ENCODE measurements at places on chromosomes 12 and 14. TPM values are rescaled to one million over a fixed set of nuclear protein-coding genes. Genes with fewer than 3 reads are reported as not detected.

DNA sequence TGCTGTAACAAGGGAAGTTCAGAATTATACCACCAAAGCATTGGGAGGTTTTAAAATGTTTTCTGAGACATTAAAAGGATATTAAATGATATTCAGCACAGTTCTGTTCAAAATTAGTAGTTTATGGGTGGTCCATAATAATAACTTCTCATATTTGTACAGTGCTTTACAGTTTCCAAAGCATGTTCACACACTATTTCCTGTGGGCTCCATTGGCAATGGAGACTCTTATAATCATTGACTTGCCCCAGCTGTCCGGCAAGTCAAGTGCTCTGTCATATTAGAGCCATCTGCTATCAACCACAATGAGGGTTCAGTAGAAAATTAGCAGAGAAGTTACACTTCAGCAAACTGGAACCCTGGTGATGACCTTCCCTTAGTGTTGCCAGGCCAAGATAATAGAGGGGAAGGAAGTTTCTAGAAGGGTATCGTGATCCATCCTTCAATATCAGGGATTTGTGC, 526.6 kb upstream of the CCDC196 start:
- no peak for DNase-seq

DNA sequence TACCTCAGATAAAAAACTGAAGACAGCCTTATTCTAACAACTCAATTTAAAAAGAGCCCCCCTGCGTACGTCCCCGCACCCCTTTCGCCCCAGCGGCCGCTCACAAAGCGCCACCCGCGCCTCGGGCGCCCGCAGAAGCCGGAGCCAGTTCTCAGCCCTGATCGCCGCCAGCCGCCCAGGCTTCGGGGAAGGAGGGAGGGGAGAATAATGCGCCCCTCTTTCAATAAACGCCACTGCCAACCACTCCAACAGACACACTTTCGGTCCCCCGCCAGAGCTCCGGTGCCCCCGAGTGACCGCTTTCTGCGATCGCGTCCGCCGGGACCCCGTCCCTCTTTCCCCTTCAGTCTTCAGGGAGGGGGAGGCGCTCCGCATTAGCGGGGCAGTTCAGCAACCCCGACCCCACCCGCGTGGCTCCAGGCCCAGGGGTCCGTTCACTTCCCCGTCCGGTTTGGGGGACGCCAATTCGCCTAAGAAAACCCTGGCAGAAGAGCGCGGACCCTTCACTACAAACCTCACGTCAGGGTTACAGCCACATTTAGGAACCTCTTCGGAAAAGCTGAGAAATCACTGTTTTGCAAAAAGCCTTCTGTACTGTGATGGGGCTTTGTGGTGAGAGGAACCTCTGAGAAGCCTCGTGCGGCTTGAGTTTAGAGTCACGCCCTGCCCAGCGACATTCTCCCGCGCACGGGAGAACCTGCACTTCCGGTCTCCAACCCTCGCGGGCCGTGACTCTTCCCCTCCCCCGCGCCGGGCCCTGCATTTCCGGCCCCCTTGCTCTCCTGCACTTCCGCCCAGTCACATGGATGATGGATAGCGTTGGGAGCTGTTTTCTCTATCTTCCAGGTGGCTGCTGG, 18.7 kb downstream of the FOXG1 start:
- no peak for DNase-seq

DNA sequence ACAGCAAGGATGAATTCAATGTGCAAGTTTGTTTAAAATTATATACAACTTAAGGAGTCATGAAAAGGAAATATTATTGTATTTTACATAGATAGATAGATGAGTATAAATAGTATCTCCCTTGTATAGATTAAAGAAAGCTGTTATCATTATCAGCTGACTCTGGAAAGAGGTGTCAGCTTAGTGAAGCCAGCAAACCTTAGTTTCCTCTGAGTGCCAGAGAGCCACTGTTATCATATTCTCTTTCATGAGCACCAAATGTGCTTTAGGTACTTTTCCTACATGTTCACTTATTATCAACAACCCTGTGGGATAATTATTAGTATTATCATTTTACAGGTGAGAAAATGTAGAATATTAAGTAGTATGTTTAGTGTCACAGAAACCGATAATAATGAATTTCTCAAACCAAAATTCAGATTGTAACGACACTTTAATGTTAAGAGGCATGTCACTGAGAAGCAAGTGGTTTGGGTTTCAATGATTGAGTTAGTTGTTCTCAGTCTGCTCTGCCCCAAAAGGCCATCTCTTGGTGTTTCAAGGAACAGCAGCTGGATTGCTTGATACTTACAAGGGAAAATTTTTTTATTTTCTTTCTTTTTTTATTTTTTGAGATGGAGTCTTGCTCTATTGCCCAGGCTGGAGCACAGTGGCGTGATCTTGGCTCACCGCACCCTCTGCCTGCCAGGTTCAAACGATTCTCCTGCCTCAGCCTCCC, 53.7 kb downstream of the PLEKHA5 start:
- DNase-seq, result no peak

GRCh38 chr14:65092349-65092748, 10.0 kb downstream of the MAX start:
- no peak for DNase-seq

Gene RPS6KL1
- 19.8 TPM for total RNA-seq

Gene C12orf60
- 2.5 TPM for total RNA-seq

Gene CFAP54
- 0.48 TPM for total RNA-seq

Gene TBC1D30
- 1.8 TPM for total RNA-seq
